ENCODE measurements at places on chromosomes 2 and 18. TPM values are rescaled to one million over a fixed set of nuclear protein-coding genes. Genes with fewer than 3 reads are reported as not detected.

The CYP1B1 gene
- total RNA-seq = 0.89 TPM

The NT5C1B gene
- total RNA-seq = not detected

The POTEJ gene
- total RNA-seq = not detected

The DSG1 gene
- not detected for total RNA-seq

The L3MBTL4 gene
- 11.9 TPM for total RNA-seq

The EFEMP1 gene
- total RNA-seq = not detected

DNA sequence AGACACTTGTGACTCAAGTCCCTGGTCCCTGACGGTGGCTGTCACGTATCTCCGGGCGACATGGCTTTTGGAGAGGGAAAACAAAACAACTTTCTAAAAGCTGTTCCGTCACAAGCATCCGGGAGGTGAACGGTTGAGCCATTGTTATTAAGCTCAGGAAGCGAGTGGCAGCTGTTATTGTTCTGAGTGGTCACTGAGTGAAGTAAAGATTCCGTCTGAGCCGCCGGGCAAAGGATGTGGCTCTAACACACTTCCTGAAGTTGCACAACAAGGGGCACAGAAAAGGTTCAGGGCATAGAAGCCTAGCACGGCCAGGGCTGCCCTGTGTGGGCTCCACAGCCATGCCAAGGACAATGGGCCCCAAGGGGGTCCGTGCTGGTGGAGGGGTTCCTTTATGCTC, 24.3 kb downstream of the INPP5D start:
- DNase-seq = peak; percentile 53

DNA sequence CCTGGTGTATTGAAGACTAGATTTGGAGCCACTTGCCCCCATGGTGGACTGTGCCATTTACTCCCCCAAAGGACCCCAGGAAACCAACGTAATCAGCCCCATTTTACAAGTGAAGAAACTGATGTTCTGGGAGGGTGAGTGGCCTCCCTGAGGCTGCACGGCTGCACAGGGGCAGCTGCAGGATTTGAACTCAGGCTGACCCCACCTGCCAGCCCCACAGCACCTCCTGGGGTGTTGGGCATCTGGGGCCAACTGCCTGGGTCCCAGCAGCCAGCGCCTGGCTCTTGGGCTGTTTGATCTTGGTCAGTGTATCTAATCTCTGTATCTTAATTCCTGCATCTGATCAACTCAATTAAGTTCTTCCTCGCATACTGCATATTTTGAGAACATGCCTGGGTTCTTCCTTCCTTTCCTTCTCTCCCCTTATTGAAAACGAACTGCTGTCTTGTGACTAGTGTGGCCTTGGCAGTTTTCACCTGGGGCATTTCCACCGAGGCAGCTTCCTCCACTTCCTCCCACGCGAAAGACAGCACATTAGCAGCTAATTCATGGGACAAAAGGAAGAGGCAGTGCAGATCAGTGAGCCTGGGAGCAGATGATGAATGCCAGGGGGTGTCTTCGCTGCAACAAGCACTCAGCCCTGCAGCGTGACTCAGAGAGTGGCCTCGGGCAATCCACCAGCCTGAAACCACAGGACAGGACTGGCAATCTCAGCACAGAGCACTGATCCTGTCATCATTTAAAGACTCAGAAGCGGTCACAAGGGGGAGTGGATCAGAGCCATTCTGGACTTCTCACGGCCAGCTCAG, 184.1 kb upstream of the RAB12 start:
- DNase-seq = no peak

GRCh38 chr18:80119111-80119510, 10.0 kb downstream of the ADNP2 start:
- DNase-seq = no peak

- no peak for DNase-seq
Measured at GRCh38 chr2:216002693-216003092, 10.7 kb downstream of the MREG start.

GRCh38 chr2:191478799-191479679, 198.9 kb upstream of the NABP1 start:
- DNase-seq = no peak

GRCh38 chr2:237660381-237660900, 33.1 kb downstream of the LRRFIP1 start:
- no peak for DNase-seq

- DNase-seq = no peak
Measured at GRCh38 chr2:88318071-88318955, 134.2 kb downstream of the FOXI3 start.

DNA sequence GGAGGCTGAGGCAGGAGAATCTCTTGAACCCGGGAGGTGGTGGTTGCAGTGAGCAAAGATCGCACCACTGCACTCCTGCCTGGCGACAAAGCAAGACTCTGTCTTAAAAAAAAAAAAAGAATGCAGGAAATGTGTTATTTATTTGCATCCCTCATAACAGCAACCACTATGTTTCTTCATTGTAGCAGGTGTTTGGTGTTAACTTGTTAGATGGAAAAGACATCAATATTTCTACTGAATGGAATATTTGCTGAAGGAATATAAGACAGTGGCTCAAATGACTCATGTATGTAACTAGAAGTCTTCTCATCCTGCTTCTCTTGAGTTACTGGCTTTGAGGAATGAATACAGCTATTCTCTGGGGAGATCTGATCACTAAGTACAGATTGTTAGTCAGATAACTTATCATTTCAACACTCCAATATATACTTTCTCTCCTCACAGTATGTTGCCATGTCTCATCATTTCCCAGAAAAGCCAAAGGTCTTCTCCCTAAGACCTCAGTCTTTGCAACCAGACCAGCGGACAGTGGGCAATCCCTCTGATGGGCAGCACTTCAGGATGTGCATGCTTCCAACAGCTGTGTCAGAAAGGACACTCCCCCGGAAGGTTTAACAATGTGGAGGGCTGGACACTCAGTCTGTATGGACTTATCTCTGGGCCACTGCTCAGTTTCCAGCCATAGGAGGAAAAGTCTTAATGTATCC, 104.4 kb upstream of the STK17B start:
- peak; percentile 45 for DNase-seq

DNA sequence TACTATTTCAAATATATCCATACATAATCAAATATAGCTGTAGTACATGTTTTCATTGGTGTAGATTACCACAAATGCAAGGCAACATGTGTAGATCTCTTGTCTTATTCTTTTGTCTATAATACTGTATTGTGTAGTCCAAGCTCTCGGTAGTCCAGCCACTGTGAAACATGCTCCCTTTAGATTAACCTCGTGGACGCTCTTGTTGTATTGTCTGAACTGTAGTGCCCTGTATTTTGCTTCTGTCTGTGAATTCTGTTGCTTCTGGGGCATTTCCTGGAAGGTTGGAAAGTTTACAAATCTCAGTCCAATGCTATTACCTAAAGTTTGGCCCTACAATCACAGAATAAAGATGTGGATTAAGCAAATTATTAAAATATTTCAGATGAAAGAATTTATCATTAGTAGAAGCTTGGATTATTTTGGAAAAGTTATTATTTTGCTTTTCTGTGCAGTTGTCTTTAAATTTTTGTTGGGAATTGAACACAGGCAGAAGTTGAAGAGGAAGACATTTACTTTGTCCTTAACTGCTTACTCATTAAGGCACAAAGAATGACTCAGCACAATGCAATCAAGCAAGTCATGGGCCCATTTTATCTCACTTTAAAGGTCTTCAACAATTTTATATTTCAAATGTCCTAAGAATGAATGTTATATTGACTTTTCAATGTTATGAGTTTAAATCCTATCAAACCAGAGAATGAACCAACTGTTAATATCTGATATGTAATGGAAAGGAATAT, 103.4 kb upstream of the CAVIN2 start:
- DNase-seq = no peak

GRCh38 chr2:196206804-196207203, 35.4 kb upstream of the STK17B start:
- DNase-seq = no peak

DNA sequence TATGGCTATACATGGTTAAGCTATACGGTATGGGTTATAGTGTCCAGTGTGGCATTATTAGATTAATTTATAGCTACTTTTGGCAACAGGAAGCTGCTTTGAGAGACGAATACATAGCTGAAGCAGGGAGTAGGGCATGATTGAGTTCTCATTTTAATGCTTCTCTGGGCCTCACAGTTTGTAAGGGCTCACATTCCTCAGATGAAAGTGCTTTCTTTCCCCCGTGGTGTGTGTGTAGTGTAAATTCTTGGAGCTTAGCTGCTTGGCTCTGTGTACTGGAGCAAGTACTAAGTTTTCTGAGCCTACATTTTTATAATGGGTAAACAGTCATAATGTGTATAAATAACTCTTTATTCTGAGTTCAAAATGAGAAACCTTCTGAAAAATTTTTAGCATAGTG, 173.7 kb downstream of the PTPRM start:
- no peak for DNase-seq

Data from B cell (primary cell).